ENCODE measurements at places on chromosomes 12 and 14. TPM values are rescaled to one million over a fixed set of nuclear protein-coding genes. Genes with fewer than 3 reads are reported as not detected.
A peak's percentile ranks its signal among the peaks of the same experiment; 100 is the strongest.

- peak; percentile 69 for DNase-seq
Measured at GRCh38 chr14:61695695-61696527, 598 bp downstream of the HIF1A start.

DNA sequence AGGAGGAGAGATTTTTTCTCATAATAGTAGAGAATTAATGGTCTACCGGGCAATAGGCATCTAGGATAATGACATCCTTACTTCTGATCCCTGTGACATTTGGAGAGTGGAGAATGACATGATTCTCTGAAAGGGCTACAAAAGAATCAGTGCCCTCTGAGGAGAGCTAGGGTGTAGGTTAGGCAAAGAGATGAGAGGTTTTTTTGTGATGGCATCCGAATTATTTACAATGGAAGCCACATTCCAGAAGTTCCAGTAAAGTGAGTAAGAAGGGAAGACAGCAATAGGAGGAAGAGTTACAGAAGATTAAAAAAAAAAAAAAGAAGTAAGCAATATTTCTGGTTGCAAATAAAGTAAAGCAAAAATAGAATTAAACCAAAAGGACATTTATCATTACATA, 478.0 kb downstream of the RMST start:
- DNase-seq: no peak

GRCh38 chr12:125267114-125267513, 201.9 kb downstream of the AACS start:
- DNase-seq: no peak

The SOCS2 gene
- polyA plus RNA-seq: 28.8 TPM

The EDDM3A gene
- 0.21 TPM for polyA plus RNA-seq

The ADGRD1 gene
- polyA plus RNA-seq: 10.3 TPM

The CPM gene
- 37.5 TPM for polyA plus RNA-seq

The BDKRB1 gene
- polyA plus RNA-seq: 0.33 TPM
